Stimulated activated CD8-positive, alpha-beta memory T cell treated with anti-CD3 and anti-CD28 coated beads, Interleukin-12 subunit alpha, Interleukin-12 subunit beta, amount 100 ng/mL, for 1 hour (primary cell): ENCODE measurements at places on chromosomes 5 and 9.

- no peak for DNase-seq
These were observed 146.8 kb downstream of the MUSK start for GRCh38 chr9:110815361-110815760.

DNA sequence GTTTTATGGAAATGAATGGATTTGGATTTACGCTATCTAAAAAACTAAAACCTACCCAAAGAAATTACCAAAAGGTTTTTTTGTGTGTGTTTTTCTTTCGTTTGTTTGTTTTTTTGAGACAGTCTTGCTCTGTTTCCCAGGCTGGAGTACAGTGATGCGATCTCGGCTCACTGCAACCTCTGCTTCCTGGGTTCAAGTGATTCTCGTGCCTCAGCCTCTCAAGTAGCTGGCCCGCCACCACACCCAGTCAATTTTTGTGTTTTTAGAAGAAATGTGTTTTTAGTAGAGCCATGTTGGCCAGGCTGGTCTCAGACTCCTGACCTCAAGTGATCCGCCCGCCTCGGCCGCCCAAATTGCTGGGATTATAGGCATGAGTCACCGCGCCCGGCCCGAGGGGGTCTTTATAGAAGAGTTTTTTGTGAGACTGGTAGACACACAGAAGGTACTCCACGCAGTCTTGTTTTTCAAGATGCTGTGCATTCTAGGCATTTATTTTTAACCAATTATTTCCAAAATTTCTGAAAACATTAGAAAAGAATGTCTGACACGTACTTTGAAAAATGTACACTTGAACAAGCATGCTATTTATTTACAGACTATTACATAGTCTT, 75.7 kb downstream of the NR6A1 start:
- DNase-seq, result no peak

DNA sequence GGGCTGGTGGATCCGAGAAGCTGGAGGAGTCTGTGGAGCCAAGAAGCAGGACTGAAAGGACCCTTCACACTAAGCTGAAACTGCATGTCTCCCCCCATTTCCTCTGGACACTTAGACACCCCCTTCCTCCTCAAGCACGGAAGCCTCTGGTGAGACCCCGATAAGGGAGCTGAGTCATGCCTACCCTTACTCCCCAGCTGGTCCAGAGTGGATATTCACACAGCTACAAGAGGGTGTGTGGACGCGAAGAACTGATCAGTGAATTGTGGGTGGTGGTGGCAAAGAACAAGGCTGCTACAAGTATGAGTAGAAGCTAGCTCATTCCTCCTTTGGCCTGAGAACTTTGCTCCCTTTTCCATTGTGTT, 4.3 kb downstream of the TLN1 start:
- DNase-seq, result no peak

- DNase-seq, result no peak
These were observed 258.7 kb downstream of the TRIM32 start for GRCh38 chr9:116945817-116946216.

- no peak for DNase-seq
These were observed 34.4 kb upstream of the NSMF start for GRCh38 chr9:137493364-137494103.

DNA sequence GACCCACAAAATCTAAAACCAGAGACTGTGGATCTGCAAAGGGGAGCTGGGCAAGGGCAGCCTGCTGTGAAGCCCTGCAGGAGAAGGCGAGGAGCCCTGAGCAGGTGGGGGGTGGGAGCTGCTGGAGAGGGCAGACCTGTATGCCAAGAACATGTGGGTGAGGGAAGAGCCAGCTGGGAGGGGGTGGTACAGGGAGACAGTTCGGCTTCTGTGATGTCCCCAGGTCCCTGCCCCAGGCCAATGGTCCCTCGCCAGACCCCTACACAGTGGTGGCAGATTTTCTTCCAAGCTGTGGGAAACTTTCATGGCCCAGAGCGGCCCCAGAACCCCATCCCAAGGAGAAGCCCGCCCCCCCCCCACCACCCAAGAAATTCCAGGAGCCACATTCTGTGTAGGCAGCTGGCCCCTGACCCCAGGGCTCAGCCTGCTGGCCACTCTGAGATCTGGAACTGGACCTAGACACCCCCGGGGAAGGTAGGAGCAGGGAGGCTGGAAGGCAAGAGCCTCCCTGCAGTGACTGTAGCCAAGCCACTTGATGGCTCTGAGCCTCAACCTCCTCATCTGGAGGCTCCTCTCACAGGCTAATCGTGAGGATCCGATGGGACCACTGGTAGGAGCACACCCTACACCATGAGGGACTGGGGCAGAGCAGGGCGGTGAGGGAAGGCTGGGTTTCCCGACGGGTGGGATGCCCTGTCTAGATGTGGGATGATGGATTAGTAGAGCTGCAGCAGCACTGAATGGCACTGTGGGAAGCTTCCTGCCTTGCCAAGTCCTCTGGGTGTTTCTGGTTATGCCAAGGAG, 22.6 kb upstream of the CSF1R start:
- no peak for DNase-seq

DNA sequence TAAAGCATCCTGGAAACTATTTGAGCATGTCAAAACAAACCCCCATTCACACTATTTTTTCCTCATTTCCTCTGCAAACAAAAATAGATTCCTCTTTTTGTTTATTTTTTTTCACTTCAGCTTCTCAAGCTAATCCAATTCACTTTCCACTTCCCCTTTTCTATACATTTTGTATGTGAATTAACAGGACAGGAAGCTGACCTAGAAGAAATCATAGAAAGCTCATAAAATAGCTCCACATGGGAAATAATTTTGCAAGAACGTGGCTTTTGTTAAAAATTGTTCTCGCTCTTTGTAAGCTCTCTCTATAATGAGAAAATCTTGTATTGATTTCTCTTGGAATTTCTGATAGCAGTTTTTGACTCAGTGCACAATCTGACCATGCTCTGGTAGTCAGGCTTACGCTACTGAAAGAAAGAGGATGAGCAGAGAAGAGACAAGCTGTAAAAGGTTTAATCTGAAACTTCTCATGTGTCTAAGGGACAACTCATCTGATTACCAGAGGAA, 215.8 kb downstream of the ADAMTS12 start:
- no peak for DNase-seq

DNA sequence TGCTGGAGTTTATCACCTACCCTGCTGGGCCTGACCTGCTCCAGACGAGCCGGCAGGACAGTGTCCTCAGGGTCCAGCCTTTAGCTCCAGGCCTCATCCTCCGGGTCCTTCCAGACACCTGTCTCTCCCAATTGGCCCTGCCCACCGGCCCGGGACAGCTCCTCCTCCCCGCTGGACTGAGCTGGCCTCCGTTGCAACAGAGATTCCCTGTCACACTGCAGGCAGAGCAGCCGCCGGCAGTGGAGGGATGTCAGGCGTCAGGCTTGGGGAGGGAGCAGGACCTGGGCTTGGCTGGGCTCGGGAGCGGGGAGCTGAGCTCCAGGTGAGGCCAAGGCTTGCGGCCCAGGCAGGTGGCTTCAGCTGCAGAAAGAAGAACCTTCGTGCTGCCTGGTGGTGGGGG, 1.7 kb downstream of the KCNT1 start:
- DNase-seq, result no peak

- no peak for DNase-seq
These were observed 47.1 kb downstream of the ANKH start for GRCh38 chr5:14824499-14824898.

- DNase-seq, result no peak
These were observed 80.7 kb downstream of the PRRT1B start for GRCh38 chr9:131625790-131626670.

DNA sequence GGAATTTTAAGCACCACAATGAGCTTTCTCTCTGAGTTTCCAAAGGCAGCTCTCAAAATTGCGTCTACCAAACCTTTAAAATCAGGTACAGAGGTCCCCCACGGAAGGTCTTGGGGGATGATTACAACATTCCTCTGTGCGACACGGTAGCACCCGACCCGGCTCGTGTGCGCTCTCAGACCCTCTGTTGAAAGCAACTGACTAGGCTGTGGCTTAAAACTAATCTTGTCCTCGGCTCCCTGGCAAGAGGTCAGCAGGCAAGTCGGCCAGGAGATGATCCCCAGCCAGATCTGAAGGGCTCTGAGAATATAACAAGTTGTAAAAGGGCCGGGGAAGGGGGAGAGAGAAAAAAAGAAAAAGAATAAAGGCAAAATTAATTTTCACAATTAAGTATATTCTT, 92.6 kb upstream of the LMX1B start:
- DNase-seq, result no peak
